ENCODE measurements at places on chromosomes 4 and X.

GRCh38 chrX:85115252-85115651, 111.6 kb downstream of the APOOL start:
- DNase-seq = no peak

DNA sequence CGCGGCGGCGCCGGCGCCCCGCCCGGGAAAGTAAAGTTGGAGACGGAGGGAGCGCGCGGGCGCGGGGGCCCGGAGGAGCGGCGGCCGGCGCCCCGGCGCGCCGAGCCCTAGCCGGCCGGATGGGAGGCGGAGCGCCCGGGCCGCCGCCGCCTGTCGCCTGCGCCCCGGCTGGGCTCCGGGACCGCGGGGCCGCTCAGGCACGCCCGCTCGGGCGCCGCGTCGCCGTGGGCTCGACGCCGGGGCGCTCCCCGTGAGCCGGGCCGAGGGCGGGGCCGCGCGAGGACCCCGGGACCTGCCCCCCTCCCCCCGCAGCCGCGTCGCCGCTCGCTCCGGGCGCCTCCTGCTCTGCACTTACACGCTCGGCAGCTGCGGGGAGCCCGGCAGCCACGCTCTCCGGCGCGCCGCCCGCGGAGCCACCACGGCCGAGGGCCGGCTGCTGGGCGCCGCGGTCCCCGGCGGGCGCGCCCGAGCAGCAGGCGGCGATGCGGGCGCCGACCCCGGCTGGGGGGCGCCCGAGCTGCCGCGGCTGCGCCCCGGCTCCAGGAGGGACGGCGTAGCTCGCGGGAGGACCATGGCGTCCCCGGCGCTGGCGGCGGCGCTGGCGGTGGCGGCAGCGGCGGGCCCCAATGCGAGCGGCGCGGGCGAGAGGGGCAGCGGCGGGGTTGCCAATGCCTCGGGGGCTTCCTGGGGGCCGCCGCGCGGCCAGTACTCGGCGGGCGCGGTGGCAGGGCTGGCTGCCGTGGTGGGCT, at the start of gene ADRA2C:
ADRA2C (plus strand) TSS at position 350 of the 749 bp plus-strand sequence; CDS start at position 572, 222 bp downstream.
- DNase-seq = no peak

GRCh38 chr4:123825596-123826291, 429.1 kb downstream of the SPRY1 start:
- no peak for DNase-seq

- no peak for DNase-seq
Observed at GRCh38 chr4:38001927-38002326, 41.7 kb downstream of the PTTG2 start.

GRCh38 chr4:123229286-123229685, 167.3 kb upstream of the SPRY1 start:
- DNase-seq = no peak

DNA sequence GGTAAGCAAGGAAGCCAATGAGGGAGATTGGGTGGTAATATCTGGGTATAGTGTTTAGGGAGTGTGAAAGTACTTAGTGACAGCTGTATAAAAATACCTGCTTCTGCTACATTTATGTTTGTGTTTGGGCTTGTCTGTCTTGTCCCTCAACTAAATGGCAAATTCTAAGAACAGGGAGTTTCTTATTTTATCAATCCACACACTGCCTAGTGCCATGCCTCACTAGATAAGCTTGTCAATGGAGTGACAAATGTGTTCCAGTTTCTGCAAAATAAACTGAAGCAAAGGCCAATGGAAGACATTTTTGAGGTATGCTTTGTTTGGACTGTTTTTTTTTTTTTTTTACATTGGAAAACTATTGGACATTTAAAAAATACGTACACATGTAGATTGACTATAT, 418.0 kb downstream of the SH2D1A start:
- DNase-seq = no peak

- DNase-seq = no peak
Observed at GRCh38 chr4:149266301-149266700, 549.3 kb downstream of the IQCM start.

DNA sequence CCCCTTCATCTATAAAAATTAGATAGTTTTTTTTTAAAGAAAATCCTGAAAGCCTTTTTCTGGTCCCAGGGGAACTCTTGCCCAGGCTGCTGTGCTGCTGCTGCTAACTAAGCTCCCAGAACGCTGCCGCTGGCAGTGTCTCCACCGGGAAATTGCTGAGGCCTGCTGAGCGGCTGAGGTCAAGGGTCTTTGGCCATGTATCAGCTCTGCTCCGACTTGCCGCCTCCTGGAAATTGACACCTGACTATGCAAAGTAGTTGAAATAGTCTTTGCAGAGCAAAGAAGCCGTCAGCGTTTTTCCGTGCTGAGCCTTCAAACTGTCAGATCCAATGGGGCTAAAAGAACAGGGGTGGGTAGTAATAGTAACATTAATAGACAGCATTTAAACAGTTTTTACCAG, 839 bp downstream of the QDPR start:
- no peak for DNase-seq

GRCh38 chr4:168723020-168723419, 226.2 kb downstream of the PALLD start:
- DNase-seq = no peak

DNA sequence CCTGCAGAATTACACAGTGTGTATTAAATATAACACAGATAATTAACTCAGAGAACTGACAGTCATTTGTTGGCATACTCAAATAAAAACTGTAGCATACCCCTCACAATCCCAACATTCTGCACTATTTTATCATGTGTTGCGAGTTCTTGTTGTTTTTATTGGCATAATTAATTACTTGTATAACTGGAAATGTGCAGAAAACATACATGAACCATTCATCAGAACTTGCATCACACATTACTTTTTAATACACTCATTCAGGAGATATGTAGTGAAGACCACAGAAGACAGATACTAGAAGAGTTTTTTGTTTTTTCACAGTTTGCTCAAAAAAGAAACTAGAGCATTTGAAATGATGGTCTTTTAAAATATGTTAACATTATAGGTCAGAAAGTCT, 74.6 kb upstream of the NEIL3 start:
- DNase-seq = no peak

- DNase-seq = no peak
Observed at GRCh38 chrX:1911401-1912128, 296.7 kb downstream of the ASMT start.

GRCh38 chrX:153828723-153829548, 1.4 kb downstream of the PDZD4 start:
- no peak for DNase-seq

DNA sequence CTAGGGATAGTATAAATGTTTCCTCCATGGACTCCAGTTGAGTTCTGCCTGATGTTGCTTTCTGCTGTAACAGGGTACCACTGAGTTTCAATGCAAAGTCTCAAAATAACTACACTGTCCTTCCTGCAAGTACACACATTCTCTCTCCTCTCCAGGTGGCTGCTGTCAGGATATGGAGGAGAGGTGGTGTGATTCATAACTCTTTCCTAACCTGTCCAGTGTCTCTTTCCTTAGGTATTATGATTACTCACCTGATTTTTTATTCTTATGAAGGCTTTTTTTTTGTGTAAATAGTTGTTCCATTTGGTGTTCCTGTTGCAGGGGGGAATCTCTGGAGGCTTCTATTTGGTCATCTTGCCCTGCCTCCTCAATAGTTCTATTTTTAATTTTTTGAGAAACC, 39.8 kb upstream of the POF1B start:
- no peak for DNase-seq

- DNase-seq = no peak
Observed at GRCh38 chr4:93299118-93299517, 529.4 kb upstream of the ATOH1 start.

DNA sequence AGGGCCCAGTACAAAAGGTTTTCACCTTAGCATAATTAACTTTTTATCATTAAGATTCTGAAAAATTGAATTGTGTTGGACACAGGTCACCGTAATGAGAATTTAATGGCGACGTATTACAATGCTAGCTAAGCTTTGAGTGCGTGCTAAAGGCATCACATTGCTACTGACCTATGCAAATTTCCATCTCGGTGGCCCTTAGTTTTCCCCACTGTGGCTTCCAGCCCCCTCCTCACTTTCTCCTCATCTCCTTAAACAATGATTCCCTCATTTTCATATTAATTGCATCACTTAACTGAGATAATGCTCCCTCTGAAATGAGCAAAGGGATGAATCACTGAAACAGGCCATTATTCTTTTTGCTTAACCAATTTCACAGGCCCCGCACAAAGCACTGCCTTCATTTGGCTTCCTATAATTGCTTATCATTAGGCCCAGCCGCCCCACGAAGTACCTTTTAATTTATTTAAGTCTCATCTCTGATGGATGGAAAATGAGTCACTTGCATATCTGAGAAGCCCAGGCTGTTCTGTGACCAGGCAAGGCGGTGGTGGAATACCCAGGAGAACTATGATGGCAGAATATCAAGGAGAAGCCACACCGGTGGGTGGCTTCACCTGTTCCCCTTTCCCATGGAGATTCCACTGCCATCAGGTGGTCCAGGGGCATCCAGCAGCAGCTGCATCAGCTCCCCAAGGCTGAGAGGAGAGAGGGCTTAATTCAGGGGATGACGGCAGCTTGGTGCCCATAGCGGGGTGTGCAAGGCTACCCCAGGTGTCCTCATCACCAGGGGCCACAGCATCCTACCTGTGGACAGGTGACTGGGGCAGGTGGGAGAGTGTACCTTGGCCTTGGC, 223.8 kb upstream of the BOD1L1 start:
- no peak for DNase-seq

- no peak for DNase-seq
Observed at GRCh38 chr4:70658418-70658817, 7.9 kb downstream of the JCHAIN start.

GRCh38 chr4:147479376-147479775, 1.5 kb upstream of the EDNRA start:
- no peak for DNase-seq

GRCh38 chr4:182150645-182151044, 92.6 kb upstream of the TENM3 start:
- DNase-seq = no peak

GRCh38 chrX:154433605-154434004, 3.3 kb upstream of the GDI1 start:
- no peak for DNase-seq

DNA sequence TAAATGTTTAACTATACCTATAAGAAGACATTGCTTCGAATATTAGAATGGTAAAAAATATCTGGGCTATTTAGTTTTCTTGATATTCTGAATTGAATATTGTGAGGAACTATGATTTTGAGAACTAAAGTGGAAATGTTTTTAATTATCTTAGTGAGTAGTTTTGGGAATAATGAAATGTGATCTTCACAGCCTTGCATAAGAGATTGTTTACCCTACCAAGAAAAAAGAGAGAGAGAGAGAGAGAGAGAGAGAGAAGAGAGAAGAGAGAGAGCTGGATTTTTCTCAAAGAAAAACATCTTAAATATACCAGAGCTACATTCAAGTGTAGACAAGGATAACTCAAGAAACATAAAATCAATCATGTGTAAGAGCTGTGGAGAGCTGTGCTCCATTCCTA, 148.7 kb upstream of the MAD2L1 start:
- no peak for DNase-seq

- DNase-seq = no peak
Observed at GRCh38 chr4:168486912-168487281, 6.6 kb upstream of the DDX60L start.

Data from CD4-positive, alpha-beta T cell treated with Interleukin-4 for 1 hour (primary cell).